ENCODE measurements at places on chromosomes 1 and 21.

DNA sequence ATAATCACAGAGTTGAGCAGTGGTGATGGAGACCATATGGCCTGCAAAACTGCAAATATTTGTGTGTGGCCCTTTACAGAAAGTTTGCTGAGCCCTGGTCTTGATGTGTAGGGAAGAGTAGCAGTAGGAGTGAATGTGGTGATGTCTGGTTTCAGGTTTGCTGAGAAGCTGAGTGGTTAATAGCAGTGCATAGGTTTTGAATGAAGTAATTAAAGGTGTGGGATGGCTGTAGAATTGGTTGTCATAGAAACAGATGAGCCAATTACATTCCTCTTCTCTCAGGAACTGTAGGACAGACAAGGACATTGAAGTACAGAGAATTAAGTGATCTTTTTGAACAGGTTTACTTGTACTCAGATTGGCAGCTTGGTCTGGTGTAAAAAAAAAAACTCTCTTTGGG, 37.4 kb downstream of the PRDM2 start:
- DNase-seq = no peak

- DNase-seq = no peak
Measured at GRCh38 chr1:179803918-179804317, 60.8 kb downstream of the FAM163A start.

GRCh38 chr1:162283657-162284056, 93.0 kb downstream of the SPATA46 start:
- DNase-seq = no peak

GRCh38 chr1:189657715-189658114, 819.9 kb downstream of the BRINP3 start:
- DNase-seq = no peak

DNA sequence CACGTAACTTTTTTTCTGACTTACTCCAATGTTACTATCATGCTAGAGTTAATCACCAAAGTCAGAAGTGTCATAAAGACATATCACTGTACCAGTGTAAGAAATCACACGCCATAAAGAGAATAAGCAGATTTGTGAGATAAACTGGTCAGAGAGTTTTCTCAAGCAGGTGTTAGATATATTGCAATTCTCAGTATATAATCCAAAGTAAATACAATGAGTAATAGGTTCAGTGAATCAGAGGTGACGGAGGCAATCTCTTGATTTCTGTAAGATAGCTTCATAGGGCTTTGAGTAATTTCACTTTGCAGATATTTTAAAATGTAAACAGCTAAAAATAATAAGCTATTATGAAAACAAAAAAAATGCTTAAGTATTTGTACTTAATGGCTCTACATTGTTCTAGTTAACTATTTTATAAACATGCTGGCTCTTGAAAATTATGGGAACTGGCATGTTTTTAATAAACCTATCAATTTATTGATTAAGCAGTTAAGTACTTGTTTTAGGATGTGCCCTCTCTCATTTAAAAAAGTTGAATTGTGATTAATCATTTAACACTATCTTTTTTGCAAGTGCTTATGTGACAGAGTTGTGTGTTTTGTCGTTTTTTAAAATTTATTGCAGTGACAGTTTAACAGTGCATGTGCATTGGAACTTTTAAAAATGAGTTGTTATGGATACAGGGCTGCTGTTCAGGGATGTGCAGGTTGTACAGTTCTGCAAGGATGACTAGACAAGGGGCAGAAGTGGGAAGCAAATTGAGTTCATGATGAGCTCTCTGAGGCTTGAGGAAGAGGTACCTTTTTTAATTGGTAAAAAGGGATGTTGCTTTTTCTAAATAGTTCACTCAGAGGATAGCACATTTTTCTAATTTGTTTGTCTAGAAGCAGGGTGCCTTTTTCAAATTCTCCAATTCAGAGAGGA, 119.1 kb downstream of the USP25 start:
- no peak for DNase-seq

Measured in activated CD4-positive, alpha-beta T cell treated with anti-CD3 and anti-CD28 coated beads, Interleukin-2, amount 50 U/mL, for 24 hours (primary cell).